ENCODE measurements at places on chromosomes 5 and 9. TPM values are rescaled to one million over a fixed set of nuclear protein-coding genes. Genes with fewer than 3 reads are reported as not detected.

GRCh38 chr5:52760695-52761366, 26.9 kb upstream of the ITGA1 start:
- no peak overlapping the region for H3K4me3 ChIP-seq
- H3K27ac ChIP-seq, result no peak overlapping the region
- peaks cover 4% of the 10 kb centered on the region for H3K4me1 ChIP-seq
- DNase-seq, result no peak
- no peaks in the 10 kb centered on the region for H3K27me3 ChIP-seq
- H3K36me3 ChIP-seq, result no peaks in the 10 kb centered on the region

DNA sequence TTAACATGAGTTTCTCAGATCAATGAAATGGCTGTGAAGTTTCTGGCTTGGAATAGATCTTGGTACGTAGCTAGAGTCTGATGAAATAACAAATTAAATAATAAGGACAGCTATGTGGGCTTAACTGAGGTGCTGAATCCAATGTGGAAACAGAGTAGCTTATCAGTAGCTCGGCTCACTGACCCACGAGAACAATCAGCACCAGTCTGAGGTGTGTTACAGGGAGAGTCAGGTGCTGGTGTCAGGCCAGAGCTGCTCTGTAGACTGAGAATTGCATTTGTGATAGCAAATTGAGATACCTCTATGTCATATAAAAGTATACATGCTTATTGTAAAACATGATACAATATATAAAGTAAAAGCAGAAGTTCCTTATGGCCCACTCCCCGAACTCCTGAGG, 21.2 kb upstream of the CCL28 start:
- H3K27me3 ChIP-seq, result no peaks in the 10 kb centered on the region
- DNase-seq, result no peak
- H3K27ac ChIP-seq, result no peak overlapping the region
- no peak overlapping the region for H3K4me3 ChIP-seq
- no peaks in the 10 kb centered on the region for H3K4me1 ChIP-seq

GRCh38 chr5:124651663-124652513, 94.6 kb downstream of the ZNF608 start:
- H3K27me3 ChIP-seq, result no peaks in the 10 kb centered on the region
- H3K27ac ChIP-seq, result no peak overlapping the region
- H3K36me3 ChIP-seq, result peaks cover 17% of the 10 kb centered on the region
- peak; percentile 73 for DNase-seq
- H3K4me1 ChIP-seq, result peaks cover 47% of the 10 kb centered on the region

Gene TPPP
- 2.7 TPM for total RNA-seq

DNA sequence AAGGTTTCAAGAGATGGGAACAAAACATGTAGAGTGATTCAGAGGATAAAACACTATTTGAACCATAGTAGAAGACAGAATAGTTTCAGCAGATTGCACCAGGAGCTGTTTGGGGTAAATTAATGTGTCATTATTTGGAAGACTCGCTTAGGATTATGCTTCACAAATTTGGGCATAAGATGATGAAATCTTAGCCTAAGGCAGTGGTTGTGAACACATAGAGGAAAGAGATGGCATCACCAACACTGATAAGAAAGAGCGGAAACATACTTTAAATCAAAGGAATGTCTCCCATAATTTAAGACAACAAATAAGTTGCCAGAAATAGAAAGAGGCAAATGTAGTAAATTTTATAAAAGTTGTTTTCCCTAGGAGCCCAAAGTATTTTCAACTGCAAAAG, 66.1 kb upstream of the TBCA start:
- no peak overlapping the region for H3K27ac ChIP-seq
- H3K4me3 ChIP-seq, result no peak overlapping the region
- no peak for DNase-seq
- H3K27me3 ChIP-seq, result peaks cover 76% of the 10 kb centered on the region

- H3K4me1 ChIP-seq, result peaks cover 57% of the 10 kb centered on the region
- H3K27me3 ChIP-seq, result no peaks in the 10 kb centered on the region
- H3K27ac ChIP-seq, result no peak overlapping the region
- DNase-seq, result no peak
Observed at GRCh38 chr9:130696996-130697395, 3.4 kb downstream of the EXOSC2 start.

Gene KLHL9
- 31.7 TPM for total RNA-seq

Gene CCL27
- 0.86 TPM for total RNA-seq

DNA sequence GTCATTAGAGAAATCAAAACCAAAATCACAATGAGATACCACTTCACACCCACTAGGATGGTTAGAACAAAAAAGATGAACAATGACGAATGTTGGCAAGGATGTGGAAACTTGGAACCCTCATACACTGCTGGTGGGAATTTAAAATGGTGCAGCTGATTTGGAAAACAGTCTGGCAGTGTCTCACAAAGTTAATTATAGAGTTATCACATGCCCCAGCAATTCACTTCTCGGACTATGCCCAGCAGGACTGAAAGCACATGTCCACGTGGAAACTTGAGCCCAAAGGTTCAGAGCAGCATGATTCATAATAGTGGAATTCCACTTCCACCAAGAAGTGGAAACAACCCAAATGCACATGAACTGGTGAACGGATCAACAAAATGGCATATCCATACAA, 85.0 kb upstream of the HRH2 start:
- no peak overlapping the region for H3K27ac ChIP-seq
- DNase-seq, result no peak
- H3K27me3 ChIP-seq, result peaks cover 26% of the 10 kb centered on the region
- no peak overlapping the region for H3K4me3 ChIP-seq

GRCh38 chr5:93586736-93587596, 3.9 kb downstream of the NR2F1 start:
- H3K27ac ChIP-seq, result peak overlapping the region; percentile 99
- DNase-seq, result no peak
- peaks cover 45% of the 10 kb centered on the region for H3K4me1 ChIP-seq
- peaks cover 58% of the 10 kb centered on the region for H3K27me3 ChIP-seq

- H3K4me3 ChIP-seq, result peak overlapping the region; percentile 60
- DNase-seq, result no peak
- no peak overlapping the region for H3K27ac ChIP-seq
- H3K27me3 ChIP-seq, result peaks cover 2% of the 10 kb centered on the region
- H3K36me3 ChIP-seq, result peaks cover 12% of the 10 kb centered on the region
- peaks cover 55% of the 10 kb centered on the region for H3K4me1 ChIP-seq
Observed at GRCh38 chr5:138029944-138030343, 2.9 kb downstream of the FAM13B start.

- no peaks in the 10 kb centered on the region for H3K36me3 ChIP-seq
- no peaks in the 10 kb centered on the region for H3K27me3 ChIP-seq
- no peak overlapping the region for H3K4me3 ChIP-seq
- no peak for DNase-seq
Observed at GRCh38 chr9:137432687-137433348, 8.3 kb downstream of the ENTPD8 start.

DNA sequence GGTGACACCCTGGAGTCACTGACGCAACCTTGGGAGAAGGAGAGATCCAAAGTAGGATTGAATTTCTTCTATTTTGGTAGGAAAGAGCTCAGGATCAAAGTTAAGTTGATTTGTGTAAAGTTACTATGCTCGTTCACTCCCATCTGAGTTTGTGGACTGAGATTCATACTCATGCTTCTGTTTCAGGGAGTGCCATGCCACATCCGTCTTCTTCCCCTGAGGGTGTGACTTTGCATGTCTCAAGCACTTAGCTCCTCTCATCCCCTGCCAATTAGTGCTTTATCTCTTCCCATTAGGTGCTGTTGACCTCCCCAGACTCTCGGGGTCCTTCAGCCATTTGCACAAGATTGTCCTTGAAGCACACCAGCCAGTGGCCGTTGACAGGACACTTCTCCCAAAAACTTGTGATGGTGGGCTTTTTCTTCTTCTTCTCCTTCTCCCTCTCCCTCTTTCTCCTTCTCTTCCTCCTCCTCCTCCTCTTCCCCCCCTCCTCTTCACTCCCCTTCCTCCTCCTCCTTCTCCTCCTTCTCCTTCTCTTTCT, 232.2 kb upstream of the KLF4 start:
- peaks cover 2% of the 10 kb centered on the region for H3K27me3 ChIP-seq
- no peak overlapping the region for H3K27ac ChIP-seq
- H3K4me1 ChIP-seq, result no peaks in the 10 kb centered on the region
- no peak for DNase-seq
- no peaks in the 10 kb centered on the region for H3K36me3 ChIP-seq

DNA sequence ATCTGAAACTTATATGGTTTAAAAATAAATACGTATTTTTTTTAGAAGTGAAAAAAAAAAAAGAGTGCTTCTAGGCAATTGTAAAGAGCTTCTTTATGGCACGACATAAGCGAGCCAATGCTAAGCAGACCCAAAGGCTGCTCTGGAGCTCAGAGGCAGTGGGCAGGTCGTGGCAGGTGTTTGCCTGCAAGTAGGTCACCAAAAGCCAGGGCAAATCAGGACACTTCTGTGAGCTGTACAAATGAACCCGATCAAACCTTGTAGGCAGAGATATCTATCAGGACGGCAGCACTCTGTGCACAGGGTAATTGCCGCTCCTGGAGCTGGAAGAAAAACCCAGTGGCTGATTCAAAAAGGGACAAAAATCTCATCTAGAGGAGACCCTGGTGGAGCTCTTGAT, 75.9 kb downstream of the IRX2 start:
- no peaks in the 10 kb centered on the region for H3K4me1 ChIP-seq
- H3K27ac ChIP-seq, result no peak overlapping the region
- H3K27me3 ChIP-seq, result no peaks in the 10 kb centered on the region
- H3K36me3 ChIP-seq, result peaks cover 5% of the 10 kb centered on the region

GRCh38 chr5:42496397-42497156, 73.3 kb downstream of the GHR start:
- DNase-seq, result no peak
- peaks cover 6% of the 10 kb centered on the region for H3K4me1 ChIP-seq
- no peaks in the 10 kb centered on the region for H3K36me3 ChIP-seq
- H3K27ac ChIP-seq, result no peak overlapping the region

Measured in neural crest cell (in vitro differentiated cells).